ENCODE measurements at places on chromosomes 6 and 20.

DNA sequence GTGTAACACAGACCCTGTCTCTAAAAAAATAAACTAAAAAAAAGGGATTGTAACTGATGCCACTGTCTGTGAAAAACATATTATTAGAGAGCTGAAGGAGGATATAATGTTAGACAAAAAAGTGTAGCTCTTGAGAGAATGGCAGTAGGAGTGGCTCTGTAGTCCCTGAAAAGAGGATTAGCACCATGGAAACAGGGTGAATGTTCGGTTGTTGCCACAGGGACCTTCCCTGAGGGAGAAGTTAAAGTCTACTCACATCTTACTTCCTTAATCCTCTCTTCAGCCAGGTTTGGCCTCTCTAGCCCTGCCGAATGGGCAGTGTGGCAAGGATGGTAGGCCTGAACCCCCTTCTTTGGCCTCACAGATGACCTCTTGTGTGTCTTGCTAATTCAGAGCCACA lies 12.1 kb downstream of the SCAND1 start:
- DNase-seq = no peak

GRCh38 chr6:154710689-154711088 lies 22.5 kb upstream of the SCAF8 start:
- DNase-seq = no peak

GRCh38 chr6:31418251-31418650 lies 14.9 kb downstream of the MICA start:
- no peak for DNase-seq

GRCh38 chr20:45816951-45817350 lies 4.5 kb downstream of the UBE2C start:
- no peak for DNase-seq

GRCh38 chr6:10414756-10415616 lies at the start of gene TFAP2A:
Gene TFAP2A (minus strand): TSS chr6:10415074. CDS start chr6:10414991, 83 bp downstream.
- peak; percentile 30 for DNase-seq

GRCh38 chr20:6164421-6165341 lies 41.9 kb upstream of the FERMT1 start:
- peak; percentile 23 for DNase-seq

DNA sequence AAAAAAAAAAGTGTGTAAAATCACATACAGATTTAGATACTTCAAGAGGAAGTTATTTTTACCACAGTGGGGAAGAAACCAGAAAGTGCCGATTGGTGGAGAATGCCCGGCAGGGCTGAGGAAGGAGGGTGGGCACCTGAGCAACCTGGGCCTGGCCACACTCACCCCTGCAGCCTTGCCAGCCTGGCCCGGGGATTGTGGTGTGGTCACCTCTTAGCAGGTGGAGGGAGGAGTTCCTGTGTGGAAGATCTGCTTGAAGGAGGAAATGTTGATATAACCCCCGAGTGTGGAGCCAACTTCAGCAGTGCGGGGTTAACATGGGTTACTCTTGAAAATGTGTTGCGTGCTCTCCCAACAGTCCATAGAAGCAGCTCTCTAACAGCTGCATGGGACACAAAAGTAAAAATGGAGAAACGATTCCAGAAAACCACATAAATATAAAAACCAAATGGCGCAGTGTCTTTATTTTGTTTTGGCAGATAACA lies 14.7 kb downstream of the UST start:
- DNase-seq = no peak

DNA sequence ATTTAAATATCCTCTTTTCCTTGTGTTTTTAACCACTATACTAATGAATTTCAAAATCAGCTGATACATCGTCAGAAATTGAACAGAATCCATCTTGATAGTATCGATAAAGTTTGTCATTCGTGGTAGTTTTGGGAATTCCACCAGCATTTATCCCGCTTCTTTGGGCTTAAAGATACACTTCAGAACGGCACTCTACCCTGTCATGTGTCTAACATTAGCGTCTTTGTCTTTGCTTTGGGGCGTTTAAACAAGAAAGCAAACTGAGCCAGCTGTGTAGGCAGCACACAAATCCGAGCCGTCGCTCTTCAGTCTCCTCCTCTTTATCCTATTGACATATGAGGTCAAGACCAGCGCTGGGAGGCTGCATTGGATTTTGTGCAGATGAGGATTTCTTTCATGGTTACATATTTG lies 27.5 kb upstream of the NHSL1 start:
- DNase-seq = peak; percentile 68

DNA sequence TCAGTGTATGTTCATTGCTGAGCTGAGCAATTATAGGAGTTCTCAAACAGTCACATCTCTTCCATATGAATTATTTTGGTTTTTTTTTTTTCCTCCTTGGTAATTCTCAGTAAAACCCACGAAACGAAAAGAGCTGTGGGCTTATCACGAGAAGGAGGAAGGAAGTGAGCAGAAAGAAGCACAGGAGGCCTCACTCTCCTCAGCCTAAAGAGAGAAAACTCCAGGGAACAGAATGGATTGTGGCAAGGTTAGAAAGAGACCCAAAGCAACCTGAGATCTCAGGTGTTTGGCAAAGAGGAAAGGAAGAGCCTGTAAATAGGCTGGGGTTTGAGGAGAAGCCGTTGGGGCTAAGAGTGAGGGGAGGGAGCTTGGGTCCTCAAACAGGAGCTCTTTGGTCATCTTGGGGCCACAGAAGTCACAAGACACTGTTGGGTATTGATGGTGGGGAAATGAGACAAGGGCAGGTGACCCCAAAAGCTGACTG lies 67.8 kb upstream of the CITED2 start:
- DNase-seq = no peak

- DNase-seq = no peak
Measured at GRCh38 chr6:145960918-145961589, 3.1 kb downstream of the SHPRH start.

DNA sequence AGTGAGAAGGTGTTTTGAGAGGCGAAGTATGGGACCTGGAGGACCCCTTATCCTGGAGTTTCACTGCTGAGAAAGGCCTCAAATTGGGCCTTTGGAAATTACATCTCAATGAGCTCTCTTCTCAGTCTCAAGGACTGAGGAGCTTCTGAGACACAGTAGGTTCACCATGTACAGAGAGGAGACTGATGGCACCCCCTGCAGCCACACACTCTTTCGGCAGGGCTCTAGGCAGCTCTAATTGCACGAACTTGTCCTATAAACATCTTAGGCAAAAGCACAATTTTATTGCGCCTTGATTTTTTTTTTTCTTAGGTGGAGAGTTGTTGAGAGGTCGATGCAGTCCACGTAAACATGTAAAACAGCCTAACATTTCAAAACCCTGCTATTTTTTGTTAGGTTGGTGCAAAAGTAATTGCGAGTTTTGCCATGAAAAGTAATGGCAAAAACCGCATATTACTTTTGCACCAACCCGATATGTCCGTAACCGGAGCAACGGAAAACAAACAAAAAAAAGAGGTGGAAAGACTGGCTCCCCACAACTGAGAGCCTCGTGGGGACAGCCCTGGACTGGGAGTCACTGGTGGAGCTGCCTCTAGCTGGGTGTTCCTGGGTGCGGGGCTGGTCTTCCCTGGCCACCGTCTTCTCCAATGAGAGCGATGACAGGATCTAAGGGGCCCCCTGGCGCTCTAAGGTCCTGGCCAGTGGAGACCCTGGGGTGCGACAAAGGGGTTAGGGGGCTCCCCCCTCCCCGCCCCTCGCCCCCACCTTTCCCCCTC lies 84.0 kb upstream of the EYA2 start:
- DNase-seq = peak; percentile 90

GRCh38 chr6:105733556-105734162 lies 330.8 kb upstream of the PREP start:
- peak; percentile 33 for DNase-seq

- DNase-seq = no peak
Measured at GRCh38 chr20:6613280-6613861, 154.1 kb upstream of the BMP2 start.

DNA sequence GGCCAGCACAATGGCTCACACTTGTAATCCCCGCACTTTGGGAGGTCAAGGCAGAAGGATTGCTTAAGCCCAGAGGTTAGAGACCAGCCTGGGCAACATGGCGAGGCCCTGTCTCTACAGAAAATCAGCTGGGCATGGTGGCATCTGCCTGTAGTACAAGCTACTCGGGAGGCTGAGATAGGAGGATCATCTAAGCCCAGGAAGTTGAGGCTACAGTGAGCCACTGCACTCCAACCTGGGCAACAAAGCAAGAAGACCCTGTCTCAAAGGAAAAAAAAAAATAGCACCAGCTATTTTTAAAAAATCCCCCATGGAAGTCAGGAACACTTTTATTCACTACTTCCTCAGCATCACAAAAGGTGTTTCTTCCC lies 45.2 kb upstream of the FOXQ1 start:
- no peak for DNase-seq

GRCh38 chr6:17202526-17202925 lies 78.6 kb upstream of the RBM24 start:
- DNase-seq = no peak

GRCh38 chr20:24289737-24290481 lies 179.5 kb upstream of the SYNDIG1 start:
- no peak for DNase-seq

- no peak for DNase-seq
Measured at GRCh38 chr20:11432407-11432806, 485.3 kb upstream of the BTBD3 start.

DNA sequence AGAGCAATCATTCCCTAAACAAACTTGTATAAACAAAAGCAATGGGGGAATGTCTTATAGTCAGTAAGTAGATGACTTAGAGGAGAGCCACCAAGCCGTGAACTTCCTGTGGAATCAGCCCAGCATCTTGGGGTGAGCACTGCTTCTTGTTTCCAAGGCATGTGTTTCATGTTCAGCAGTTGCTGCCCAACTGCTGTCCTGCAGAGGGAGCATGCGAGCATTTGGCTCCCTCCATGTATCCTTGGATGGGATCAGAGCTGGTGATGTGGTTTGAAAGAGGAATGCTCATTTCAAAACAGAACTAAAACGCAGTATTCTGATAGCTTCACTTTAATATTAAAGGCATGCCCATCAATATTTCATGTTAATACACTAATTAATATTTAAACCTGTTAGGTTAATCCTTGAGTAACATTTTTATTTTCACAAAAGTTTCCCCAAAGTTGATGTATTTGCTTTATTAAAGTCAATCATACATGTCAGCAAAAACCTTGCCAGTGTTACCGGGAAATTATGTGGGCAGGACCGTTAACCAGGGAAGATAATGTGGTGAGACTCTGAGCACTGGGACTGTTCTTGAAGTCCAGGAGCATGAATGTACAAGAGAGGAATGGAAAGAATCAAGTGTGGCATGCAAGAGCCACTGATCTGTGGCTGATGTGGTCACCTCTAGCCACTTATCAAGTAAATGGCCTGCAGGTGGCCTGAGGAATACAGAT lies 172.1 kb upstream of the GGTLC1 start:
- peak; percentile 3 for DNase-seq

DNA sequence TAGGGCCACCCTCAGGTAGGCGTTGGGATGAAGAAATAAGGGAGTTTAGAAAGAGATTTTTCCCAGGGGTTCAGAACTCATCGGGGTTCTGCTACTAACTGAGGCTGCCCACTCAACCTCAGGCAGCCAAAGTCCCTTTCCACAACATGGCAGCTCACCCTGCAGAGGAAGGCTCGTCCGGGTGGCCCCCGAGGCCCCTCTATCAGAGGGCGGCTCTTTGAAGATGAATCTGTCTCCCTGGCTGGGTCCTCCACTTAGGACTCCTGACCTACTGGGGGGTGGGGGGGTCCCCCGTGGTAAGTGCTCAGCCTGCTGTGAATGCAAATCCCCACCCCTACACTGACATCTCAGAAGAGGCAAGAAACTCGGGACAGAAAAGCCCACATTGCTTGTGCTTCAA lies 182.9 kb downstream of the SOD2 start:
- no peak for DNase-seq

DNA sequence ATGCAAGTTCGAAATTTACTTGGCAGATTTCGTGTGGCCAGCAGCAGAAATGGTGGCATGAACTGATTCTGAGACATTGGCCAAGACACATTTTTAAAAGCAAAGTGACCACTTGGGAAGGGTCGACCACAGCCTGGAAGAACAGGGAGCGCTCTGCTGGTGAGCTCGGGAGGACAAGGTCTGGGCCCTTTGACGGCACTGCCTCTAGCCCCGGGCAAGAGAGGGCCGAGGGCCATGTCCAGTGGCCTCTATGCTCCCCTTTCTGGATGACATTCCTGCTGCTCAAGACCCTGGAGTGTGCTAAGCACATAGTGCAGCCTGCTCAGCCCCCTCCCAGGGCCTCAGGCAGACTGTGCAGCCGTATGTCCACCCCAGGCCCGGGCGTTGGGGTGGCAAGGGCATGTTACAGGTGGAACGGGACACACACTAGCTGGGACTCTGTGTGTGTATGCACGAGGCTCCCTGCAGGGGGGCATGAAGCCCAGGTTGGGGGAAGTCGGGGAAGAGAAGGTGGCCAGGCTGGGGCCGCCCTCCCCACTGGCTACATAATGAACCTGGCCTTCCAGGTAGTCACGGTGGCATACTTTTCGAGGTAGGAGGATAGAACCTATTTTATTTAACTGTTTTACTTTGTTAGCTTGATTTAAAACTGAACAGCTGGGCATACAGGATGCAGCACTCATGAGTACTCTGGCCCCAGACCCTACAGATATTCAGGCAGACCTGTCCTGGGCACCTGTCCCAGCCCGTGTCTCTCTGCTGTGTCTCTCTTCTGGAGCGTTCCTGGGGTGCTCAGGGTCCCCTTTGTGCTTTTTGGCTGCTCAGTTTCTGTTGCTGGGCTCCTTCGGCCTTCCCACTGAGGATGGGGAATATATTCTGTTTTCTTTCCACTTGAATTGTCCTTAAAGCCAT lies 6.4 kb downstream of the SYNJ2 start:
- DNase-seq = no peak

- peak; percentile 62 for DNase-seq
Measured at GRCh38 chr6:33812669-33813068, 8.9 kb upstream of the MLN start.

DNA sequence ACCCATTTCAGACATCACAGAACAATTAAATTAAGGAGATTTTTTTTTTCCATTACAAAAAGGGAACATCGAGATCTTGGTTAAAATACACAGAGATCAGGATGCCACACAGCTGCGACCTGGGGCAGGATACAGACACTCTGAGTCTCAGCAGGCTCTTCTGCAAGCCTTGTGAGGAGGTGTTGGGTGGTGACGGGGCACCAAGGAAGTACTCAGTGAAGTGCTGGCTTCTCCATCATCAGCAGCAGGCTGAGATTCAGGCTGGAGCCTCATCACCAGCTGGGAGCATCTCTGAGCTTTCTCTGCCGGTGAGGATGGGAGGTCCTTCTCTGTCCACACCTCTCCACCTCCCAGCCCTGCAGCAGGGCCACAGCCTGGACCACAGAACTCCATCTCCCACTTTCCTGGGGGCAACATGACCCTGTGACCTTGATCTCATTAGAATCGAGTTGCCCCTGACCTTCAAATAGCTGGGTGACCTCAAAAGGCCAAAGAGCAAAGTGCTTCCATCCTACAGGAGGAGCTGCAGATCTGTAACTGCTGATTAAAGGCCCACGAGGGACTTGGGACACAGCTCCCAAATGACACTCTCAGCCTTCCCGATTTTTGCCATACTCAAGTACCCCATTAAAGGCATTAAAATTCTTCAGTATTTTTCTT lies 16.0 kb downstream of the PMEPA1 start:
- no peak for DNase-seq
